NCI-H1105 (cell line): ENCODE measurements at places on chromosomes 11 and 22.

GRCh38 chr11:100592619-100593260, 94.3 kb upstream of the ARHGAP42 start:
- no peak for DNase-seq

DNA sequence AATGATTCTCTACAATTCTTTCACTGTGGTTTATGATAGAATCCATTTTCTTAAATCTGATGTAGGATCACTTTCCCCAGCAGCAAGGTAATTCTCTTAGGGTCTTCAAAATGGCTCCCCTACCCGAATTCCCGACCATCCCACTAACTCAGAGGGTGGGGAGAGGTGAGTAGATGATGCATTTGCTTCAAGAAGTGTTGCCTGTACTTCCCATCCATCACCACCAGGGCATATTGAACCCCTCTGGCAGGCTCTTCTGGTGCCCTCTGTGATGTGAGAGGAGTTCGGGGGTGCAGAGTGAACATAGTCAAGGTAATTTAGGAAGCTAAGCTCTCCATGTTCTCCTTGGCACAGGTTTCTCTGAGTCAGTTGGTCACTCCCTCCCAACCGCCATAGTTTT, 52.3 kb downstream of the ZNRF3 start:
- DNase-seq, result no peak

- DNase-seq, result no peak
Measured at GRCh38 chr11:118202599-118203422, 22.0 kb downstream of the JAML start.

DNA sequence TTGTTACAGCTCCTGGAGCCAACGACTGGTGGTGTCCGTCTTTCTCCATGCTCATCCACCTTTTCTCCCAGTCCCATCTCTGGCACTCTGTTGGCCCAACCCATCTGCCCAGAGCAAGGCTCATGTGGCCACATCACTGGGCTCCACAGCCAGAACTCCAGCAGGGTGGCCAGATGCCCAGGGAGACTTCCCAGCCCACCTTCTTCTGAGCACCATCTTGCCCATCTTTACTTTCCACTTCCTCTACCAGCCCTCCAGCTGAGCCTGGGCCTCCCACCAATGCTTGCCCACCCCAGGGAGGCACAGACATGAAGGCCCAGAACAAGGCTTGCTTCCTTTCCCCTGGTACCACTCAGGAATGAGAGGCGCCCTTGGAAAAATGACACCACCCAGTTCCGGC, 116.8 kb downstream of the BUD13 start:
- DNase-seq, result no peak
